ENCODE measurements at places on chromosomes 11 and 22.

- no peak for DNase-seq
These were observed 3.7 kb downstream of the TSPO start for GRCh38 chr22:43154887-43155536.

GRCh38 chr11:72720784-72721183 lies 31.4 kb downstream of the ARAP1 start:
- no peak for DNase-seq

GRCh38 chr11:3231851-3232744 lies at the start of gene MRGPRE:
TSS of gene MRGPRE (minus strand) at chr11:3232417. CDS start at chr11:3228799, 3,618 bp downstream.
- DNase-seq: no peak

DNA sequence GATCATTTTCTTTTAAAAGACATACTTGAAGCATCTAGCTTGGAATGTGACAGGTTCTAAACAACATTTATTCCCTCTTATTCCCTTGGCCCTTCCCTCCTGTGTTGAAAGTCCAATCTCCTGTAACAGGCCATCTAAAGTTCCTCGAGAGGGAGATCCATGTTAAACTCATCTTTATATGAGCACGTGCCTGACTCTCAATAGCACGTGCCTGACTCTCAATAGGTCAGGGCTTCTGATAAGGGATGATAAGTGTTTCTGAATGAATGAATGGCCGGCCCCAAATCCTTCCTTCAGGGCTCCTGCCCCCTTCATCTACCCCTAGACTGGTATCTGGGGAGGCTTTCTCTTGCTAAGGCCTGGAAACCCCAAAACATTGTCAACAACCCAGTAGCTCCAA lies 27.2 kb downstream of the RPL27A start:
- no peak for DNase-seq

GRCh38 chr11:120586728-120587127 lies 75.2 kb downstream of the GRIK4 start:
- DNase-seq: no peak

- no peak for DNase-seq
These were observed 89.6 kb downstream of the C11orf87 start for GRCh38 chr11:109511598-109511997.

All from activated naive CD4-positive, alpha-beta T cell treated with Interleukin-2 at 50 U/mL for 16 hours (primary cell).